ENCODE measurements at places on chromosomes 16 and 17. TPM values are rescaled to one million over a fixed set of nuclear protein-coding genes. Genes with fewer than 3 reads are reported as not detected.

The TMC8 gene
- total RNA-seq: not detected

The MYH1 gene
- total RNA-seq: not detected

The PRSS22 gene
- total RNA-seq: 131 TPM

The TBC1D3H gene
- not detected for total RNA-seq

The ITGB4 gene
- total RNA-seq: 50.8 TPM

The EFCAB13 gene
- total RNA-seq: 5.1 TPM

The TMEM107 gene
- 5.4 TPM for total RNA-seq

The CTF1 gene
- 2.4 TPM for total RNA-seq

The SLC5A10 gene
- total RNA-seq: 0.19 TPM

The TBX2 gene
- total RNA-seq: 11.5 TPM

The NPB gene
- total RNA-seq: 0.68 TPM

The NPIPA2 gene
- 4.1 TPM for total RNA-seq

The UNC13D gene
- 5.5 TPM for total RNA-seq

The CDRT15L2 gene
- total RNA-seq: not detected

The CES4A gene
- total RNA-seq: not detected

The RGS11 gene
- total RNA-seq: 8.9 TPM

The CD300H gene
- total RNA-seq: not detected

The VAT1L gene
- not detected for total RNA-seq

All from Caco-2 (cell line).